ENCODE measurements at places on chromosomes 16 and 17.

DNA sequence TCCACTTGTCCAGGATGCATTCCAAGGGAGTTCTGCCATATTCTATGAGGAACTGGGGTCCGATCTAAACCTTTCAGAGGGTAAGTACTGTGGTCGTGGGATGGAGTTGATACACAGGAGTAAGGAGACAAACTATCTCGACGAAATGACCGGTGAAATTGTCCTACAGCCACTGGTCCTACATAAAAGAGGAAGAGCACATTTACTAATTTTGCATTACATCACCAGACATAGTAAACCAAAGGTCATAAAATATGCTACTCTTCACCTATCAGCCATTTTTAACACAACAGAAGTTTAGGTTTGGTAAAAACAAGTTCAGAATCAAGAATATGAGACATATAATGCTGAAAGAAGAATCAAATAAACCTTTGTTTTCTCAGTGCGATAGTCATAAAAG lies 8.1 kb downstream of the HSF5 start:
- no peak for DNase-seq

GRCh38 chr17:66776999-66777688 lies 57.8 kb upstream of the CACNG5 start:
- DNase-seq: no peak

DNA sequence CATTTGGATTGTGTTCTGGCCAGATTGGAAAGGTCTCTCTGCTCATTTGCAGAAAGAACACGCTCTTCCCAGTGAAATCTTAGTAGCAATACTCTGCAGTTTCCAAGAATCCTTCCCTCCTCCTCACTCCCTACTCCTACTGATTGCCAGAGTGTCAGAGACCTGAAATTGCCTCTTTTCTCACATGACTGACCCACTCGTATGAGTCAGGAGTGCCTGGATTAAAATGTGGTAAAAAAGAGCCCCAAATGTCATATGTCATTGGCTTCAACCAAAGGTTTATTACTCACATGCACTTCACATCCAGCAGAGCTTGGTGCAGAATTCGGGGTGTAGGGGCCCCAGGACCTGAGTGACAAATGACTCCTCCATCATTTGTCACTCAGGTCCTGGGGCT lies 39.7 kb upstream of the IRX3 start:
- no peak for DNase-seq

- DNase-seq: no peak
These were observed 14.2 kb downstream of the FAM83G start for GRCh38 chr17:18990331-18990730.

- DNase-seq: no peak
These were observed 106.8 kb downstream of the METRNL start for GRCh38 chr17:83186226-83186625.

DNA sequence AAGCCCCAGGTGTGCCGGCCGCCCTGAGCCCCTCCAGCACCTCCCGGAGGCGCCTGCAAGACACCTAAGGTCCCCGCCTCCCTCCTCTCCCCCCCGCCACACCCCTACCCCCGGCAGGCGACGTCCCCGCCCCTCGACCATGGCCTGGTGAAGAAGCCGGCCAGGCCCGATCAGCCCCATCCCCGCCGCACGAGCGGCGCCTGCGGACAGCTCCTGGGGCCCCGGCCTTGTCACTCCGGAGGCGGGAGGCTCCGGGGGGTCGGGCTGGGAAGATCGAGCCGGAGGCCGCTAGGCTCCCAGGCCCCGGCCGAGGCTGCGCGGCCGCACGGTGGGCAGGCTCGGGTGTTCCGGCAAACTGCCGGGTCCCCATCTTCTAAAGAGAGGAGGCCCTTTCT lies 405 bp upstream of the ACE start:
- peak; percentile 12 for DNase-seq

- DNase-seq: peak; percentile 26
These were observed 547 bp downstream of the PLCD3 start for GRCh38 chr17:45131616-45132319.

- peak; percentile 55 for DNase-seq
These were observed 10.1 kb upstream of the CA4 start for GRCh38 chr17:60139438-60140285.

GRCh38 chr17:50986989-50987660 lies 121.0 kb upstream of the TOB1 start:
- no peak for DNase-seq

DNA sequence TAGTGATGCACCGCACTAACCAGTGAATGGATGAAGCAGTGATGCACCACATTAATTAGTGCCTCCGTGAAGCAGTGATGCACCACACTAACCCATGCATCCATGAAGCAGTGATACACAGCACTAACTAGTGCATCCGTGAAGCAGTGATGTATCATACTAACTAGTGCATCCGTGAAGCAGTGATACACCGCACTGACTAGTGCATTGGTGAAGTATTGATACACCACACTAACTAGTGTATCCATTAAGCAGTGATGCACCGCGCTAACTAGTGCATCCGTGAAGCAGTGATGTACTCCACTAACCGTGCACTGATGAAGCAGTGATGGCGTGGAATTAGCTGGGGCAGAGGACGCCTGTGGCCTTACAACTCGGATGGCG lies 80.6 kb upstream of the NKD1 start:
- no peak for DNase-seq

GRCh38 chr17:67974598-67975066 lies 21.6 kb downstream of the C17orf58 start:
- no peak for DNase-seq

- no peak for DNase-seq
These were observed 47.8 kb downstream of the MRC2 start for GRCh38 chr17:62675260-62675659.

GRCh38 chr16:1775006-1775845 lies 2.3 kb upstream of the MRPS34 start:
- no peak for DNase-seq

DNA sequence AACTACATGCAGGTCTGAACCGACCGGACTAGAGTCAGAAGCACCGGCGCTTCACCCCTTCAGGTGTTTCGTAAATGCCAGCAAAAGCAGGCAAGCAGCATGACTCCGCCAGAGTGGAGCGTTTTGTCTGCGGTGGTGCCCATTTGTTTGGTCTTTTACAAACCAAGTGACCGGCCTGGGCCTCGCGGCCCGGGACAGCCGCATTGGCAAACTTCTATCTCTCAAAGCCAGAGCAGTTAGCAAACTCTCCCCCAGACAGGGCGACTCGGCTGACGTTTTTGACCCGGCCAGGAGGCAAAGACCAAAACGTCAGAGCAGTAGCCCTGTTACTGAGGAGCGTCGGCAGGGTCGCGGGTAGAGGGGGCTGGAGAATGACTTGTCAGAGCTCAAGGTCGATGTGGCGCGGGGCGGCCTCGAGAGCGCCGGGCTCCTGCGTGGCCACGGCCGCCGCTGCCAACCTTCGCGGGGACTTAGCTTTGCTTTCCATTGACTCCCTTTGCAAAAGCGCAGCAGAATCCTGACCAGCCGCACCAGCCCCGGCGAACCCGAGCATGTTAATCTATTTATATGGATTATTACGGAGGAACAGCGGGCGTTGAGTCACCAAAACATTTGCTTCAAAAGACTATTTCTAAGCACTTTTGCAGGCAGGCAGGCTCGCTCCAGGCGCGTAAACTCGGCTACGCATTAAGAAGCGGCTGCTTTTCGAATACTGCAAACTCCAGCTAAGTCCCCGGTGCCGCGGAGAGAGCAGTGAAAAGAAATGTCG lies 763 bp upstream of the SOX9 start:
- DNase-seq: no peak

GRCh38 chr17:39194089-39194984 lies 3.1 kb downstream of the CACNB1 start:
- no peak for DNase-seq

DNA sequence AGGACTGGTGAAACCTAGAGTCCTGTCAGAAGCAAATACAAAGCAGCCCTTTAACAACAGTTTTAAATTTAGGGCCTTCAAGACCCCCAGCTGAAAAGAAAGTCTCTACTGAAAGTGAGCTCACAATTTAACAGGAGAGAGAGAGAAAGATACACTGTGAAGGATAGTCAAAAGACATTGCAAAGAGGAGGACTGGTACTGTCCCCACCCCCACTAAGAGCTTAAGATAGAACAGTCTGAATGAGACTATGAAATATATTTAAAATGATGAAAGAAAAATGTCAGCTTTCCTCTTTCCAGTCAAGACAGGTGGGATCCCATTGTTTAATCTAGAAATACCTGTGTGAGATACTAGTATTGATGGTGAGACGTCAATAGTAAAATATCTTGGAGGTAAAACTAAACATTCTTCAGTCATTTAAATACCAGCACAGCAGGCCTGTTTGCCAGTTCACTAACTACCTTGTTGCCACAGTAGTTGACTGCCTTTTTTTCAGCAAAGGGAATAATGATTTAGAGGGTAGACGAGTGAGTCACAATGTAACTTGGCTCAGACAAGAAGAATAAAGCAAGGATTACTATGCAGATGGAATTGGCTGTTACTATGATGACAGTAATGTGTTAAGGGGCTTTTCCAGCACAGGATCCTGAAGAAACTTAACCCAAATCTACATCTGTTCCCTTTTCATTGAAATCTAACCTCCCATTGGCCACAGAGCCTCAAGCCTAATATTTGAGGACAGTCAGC lies 47.2 kb upstream of the RASL10B start:
- DNase-seq: no peak

- no peak for DNase-seq
These were observed 21.2 kb upstream of the LGALS9 start for GRCh38 chr17:27609611-27610303.
